ENCODE measurements at places on chromosomes 6 and 20. TPM values are rescaled to one million over a fixed set of nuclear protein-coding genes. Genes with fewer than 3 reads are reported as not detected.

FAM209B gene
- polyA plus RNA-seq, result 0.75 TPM

SIRPB1 gene
- 0.18 TPM for polyA plus RNA-seq

BFSP1 gene
- polyA plus RNA-seq, result 1.2 TPM

PCK1 gene
- polyA plus RNA-seq, result 0.76 TPM

C20orf144 gene
- 0.31 TPM for polyA plus RNA-seq

BEND3 gene
- polyA plus RNA-seq, result 0.92 TPM
